ENCODE measurements at places on chromosomes 16 and 17.

DNA sequence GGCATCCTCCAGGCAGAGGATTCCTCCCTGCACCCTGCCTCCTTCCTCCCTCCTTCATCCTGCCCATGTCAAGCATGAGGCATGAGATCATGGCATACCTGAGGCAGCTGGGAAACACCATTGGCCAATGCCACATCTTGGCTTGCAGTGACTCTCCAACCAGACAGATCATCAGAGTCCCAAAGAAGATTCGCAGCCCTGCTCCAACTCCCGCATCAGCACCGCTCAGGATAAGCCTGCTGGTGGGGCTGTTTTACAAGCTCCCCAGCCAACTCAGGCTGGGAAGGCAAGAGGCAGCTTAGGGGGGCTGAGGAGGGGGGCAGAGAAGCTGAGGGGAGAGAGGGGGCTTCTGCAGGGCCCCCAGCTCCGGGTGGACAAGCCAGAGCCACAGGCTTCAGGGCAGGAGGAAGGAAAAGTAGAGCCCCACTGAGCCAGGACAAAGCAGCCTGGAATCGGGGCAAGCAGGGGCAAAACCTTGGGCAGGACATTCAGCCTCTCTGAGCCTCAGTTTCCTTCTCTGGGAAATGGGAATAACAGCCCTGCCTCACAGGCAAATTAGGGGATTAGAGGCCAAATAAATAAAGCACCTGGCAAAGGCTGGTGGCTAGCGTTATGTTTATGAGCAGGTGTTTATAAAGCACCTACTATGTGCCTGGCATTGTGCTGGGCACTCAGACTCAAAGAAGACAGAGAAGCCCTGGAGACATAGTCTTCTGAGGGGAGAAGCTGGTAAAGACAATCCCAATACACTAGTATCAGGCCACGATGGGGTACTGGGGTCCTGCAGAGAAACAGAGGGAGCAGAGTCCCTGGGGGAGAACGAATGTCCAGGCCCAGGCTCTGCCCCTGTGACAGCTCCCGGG, 88.1 kb downstream of the GOSR1 start:
- DNase-seq, result no peak

- DNase-seq, result no peak
Measured at GRCh38 chr17:70239391-70239826, 70.1 kb downstream of the KCNJ2 start.

DNA sequence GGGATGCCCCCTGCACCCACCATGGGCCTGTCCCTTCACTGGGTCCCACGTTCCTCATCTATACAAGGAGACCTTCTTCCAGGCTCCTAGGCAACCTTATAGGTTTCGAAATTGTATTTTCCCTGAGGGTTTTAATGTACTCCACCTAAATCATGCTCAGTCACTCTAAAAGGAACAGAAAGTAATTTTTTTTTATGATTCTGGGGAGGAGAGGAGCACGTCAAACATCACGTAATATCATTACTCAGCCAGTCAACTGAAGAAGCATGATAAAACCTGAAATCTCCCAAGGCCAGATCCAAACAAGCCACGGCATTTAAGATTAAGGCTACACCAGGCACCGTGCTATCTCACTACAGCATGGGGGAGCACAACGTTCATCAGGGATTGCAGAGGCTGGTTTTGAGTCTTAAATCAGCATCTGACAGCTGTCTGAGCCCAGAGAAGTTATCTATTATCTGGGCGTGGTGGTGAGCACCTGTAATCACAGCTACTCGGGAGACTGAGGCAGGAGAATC, 3.9 kb upstream of the TMEM114 start:
- DNase-seq, result no peak

DNA sequence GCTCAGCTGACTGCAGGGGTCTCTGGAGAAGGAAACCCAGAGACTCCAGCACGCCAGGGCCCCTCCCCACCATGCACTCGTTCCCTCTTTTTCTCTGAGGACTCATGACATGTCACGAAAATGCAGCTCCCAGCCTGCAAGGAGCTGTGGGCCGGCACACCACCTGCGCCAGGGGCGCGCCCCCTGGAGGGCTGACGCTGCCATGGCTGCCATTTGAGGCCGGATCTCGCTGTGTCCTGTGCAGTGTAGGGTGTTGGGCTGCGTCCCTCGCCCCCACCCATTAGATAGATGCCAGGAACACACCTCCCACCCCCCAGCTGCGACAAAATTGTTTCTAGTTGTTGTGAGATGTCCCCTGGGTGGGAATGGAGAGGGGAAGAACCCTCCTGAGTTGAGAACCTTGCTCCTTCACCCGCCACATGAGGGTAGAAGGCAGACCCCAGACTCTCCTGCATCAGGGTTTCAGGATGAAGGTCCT, 8.2 kb downstream of the SYNGR2 start:
- DNase-seq, result peak; percentile 78

GRCh38 chr16:7613518-7613917, 280.9 kb downstream of the RBFOX1 start:
- no peak for DNase-seq

DNA sequence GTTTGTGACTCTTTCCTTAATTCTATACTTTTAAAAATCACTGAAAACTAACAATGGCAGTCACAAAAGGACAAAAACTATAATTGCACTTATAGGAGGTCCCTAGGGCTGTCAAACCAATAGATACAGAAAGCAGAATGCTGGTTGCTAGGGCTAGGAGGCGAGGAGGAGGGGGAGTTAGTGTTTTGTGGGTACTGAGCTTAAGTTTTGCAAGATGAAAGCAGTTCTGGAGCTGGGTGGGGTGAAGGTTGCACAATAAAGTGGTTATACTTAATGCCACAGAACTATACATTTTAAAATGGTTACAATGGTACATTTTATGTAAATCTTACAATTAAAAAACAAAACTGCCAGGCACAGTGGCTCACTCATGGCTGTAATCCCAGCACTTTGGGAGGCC, 27.3 kb downstream of the NUBP1 start:
- DNase-seq, result no peak

GRCh38 chr17:49388692-49389513, 25.8 kb downstream of the PHB1 start:
- no peak for DNase-seq

DNA sequence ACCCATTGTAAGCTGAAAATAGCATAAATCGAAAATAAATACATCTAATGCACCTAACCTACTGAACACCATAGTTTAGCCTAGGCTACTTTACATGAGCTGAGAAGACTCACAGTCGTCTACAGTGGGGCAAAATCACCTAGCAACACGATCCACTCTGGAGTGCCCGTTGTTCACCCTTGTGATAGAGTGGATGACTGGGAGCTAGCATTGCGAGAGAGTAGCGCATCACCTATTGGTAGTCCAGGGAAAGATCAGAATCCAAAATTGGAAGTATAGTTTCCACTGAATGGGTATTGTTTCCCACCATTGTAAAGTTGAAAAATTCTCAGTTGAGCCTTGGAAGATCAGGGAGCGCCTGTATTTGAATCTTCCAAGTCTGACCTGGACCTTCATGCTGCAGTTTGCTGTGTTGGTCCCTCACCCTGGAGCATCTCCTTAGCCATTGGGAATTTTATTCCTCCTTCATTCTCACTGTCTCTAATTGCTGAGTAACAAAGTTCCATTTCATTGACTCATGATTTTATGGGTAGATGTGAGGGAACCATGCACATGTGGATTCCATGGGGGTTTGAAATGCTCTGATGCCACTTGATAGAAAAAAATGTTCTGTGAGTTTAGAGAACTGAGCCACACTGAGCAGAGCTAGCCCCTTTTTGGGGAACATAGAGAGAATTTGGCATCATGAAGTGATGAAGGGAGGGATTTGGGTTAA, 19.6 kb downstream of the AKAP1 start:
- no peak for DNase-seq
